SW480 (cell line): ENCODE measurements at places on chromosomes 13 and 19.
A peak's percentile ranks its signal among the peaks of the same experiment; 100 is the strongest.

GRCh38 chr13:112928972-112929782 is 39.8 kb upstream of the MCF2L start:
- DNase-seq: peak; percentile 81

DNA sequence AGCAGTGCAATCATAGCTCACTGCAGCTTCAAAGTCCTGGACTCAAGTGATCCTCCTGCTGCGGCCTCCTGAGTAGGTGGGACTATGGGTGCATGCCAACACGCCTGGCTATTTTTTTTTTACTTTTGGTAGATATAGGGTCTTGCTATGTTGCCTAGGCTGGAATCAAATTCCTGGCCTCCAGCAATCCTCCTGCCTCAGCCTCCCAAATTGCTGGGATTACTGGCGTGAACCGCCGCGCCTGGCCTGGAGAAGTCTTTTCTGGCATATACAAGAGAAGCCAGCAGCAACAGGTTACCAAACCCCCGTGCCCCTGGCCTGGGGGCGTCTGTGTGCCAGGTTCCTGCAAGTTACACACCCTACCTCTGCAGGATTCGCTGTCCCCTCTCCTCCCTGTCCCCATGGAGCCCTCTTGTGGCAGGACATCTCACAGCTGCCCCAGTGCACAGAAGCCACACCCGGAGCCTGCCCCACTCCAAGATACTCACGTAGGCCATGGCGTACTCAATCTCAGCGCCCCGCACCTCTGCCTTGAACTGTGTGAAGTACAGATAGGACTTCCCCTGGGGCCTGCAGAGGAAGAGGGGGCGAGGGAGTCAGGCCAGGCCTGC is 9.9 kb downstream of the MYDGF start:
- peak; percentile 33 for DNase-seq

- no peak for DNase-seq
These were observed 7.8 kb downstream of the NCLN start for GRCh38 chr19:3193256-3194105.

GRCh38 chr13:110869805-110870706 is 44.8 kb downstream of the ANKRD10 start:
- peak; percentile 97 for DNase-seq

- peak; percentile 24 for DNase-seq
These were observed 23.7 kb upstream of the SHISA2 start for GRCh38 chr13:26075498-26075897.

DNA sequence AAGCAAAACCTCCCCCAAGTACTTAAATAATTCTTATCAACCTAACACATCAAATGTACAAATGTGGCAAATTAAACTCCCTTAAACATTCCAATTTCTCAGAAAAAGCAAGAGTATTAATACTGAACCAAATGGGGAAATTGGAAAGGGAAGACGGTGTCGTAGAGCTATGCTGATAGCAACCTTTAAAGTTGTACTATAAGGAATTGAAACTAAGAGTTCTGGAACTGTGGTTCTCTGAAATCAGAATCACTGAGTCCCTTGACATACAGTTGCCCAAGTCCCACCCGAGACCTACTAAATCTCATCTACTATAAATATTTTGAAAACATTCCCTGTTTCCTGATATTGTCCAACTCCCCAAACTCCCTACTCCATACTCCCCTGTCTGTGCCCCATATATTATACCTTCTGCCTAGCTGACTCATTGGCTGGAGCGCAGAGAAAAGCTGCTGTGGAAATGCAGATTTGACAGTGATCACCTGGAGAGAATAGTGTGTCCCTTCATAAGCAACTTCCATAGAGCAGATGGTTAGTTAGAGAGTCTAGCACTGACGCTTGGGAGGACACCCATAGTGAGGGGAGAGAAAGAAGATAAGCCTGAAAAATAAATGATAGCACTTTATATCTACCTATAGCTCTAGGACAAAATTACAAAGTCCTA is 51.4 kb upstream of the ITM2B start:
- no peak for DNase-seq

DNA sequence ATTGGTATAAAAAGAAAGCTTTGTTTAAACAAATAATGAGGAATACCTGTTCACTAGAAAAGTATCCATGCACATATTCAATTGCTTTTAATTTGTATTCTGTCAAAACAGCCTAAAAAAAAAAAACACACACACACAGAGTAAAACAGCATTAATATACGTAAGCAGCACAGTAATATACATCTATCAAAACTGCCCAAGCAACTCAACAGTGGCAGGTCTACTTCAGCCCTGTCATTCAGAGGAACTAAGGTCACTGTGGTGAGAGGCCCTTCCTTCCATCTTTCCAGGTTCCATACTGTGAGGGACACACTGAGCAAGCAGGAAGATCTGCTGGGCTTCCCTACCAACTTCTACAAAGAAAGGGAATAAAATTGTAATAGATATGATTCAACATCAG is 3.8 kb downstream of the PROSER1 start:
- no peak for DNase-seq

DNA sequence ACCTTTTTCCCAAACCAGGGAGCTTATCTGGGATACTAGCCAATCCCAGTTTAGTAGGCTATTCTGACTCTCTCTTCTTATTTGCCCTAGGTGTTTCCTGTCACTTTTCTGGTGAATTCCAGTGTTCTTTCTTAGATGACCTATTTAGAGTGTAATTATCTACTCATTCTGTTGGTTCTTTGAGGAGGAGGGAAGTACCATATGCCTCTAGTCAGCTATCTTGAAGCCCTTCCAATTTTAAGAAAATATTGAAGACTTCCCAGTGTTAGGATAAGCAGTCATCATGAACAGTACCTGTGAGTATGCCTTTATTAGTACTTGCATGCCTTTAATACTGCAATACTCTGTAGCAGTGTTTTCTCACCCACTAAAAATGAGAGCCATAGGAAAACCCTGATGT is 724.3 kb upstream of the SLITRK1 start:
- DNase-seq: no peak

- DNase-seq: no peak
These were observed 32.0 kb downstream of the DNAJC3 start for GRCh38 chr13:95708811-95709500.

DNA sequence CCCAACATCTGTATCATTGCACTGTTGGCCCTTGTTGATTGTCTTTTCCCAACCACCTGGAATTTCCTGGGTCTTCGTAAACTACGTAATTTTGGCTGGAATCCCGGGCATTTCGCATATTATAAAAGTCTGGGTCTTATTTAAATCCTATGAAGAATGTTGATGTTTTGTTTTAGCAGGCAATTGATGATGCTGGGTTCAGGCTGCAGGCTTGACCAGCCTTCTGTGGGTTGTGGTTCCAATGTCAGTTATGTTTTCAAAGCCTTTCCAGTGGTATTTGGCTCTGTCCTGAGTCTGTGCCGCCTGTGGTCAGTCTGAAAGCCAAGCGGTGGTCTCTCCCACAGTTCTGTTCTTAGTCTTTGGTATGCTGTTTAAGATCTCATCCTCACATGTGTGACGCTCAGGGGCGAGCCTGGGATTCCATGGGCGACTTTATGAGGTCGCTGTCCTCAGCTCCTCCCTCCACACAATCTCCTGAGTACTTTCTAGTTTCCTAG is 12.4 kb downstream of the SLC35E1 start:
- no peak for DNase-seq

GRCh38 chr13:29573190-29573589 is 22.3 kb downstream of the SLC7A1 start:
- DNase-seq: no peak

DNA sequence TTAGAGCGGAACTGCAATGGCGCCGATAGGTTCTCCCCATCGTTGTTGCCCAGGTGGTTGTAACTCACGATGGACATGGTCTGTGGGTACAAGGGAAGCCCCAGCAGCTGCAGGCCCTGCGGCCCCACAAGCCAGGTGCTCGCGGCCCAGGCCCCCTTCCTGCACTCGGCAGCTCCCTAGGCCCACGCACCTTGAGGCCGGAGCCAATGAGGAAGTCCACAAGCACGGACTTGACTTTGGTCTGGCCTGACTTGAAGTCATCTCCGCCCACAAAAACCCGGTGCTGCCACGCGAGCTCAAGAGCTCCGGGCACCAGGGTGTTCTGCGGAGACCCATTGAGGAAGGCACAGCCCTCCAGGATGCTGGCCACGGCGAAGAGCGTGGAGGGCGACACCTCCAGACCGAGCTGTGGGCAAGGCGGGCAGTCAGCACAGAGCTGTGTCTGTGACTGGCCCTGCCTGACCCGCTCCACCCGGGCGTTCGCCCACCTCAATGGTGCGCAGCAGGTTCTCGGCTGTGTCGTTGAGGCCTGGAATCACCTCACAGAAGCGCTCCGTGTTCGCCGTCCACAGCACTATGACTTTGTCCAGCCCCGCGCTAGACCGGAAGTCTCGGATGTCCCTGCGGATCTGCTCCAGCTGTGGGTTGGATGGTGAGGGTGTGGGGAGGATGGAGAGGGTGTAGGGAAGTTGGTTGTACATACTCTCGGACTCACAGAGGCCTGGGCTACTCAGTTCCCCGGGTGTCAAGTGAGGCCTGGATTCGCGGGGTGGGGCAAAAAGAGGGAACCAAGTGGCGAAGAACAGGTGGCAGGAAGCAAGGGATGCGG is 1.9 kb downstream of the ISYNA1 start:
- DNase-seq: no peak

- no peak for DNase-seq
These were observed 21.5 kb downstream of the STARD13 start for GRCh38 chr13:33263976-33264619.

DNA sequence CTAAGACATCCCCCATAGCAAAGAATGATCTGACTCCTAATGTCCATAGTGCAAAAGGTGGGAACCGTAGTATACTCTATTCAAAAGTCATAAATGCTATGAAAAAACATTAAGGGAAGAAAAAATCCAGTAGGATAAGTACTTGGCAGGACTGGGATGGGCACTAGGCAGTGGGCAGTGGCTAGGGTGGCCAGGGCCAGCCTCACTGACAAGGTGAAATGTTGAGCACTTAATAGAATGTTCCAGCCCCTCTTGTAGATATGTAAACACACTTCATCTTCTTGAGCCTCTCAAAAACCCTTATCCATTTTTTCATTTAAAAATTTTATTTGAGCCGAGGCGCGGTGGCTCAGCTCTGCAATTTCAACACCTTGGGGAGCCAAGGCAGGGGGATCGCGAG is 1.5 kb upstream of the CLEC4G start:
- no peak for DNase-seq

- no peak for DNase-seq
These were observed 14.8 kb upstream of the ZNF431 start for GRCh38 chr19:21127001-21127400.

GRCh38 chr13:41639955-41640780 is 182.8 kb downstream of the RGCC start:
- no peak for DNase-seq

- no peak for DNase-seq
These were observed 1090.0 kb downstream of the SLITRK5 start for GRCh38 chr13:88761145-88761544.

DNA sequence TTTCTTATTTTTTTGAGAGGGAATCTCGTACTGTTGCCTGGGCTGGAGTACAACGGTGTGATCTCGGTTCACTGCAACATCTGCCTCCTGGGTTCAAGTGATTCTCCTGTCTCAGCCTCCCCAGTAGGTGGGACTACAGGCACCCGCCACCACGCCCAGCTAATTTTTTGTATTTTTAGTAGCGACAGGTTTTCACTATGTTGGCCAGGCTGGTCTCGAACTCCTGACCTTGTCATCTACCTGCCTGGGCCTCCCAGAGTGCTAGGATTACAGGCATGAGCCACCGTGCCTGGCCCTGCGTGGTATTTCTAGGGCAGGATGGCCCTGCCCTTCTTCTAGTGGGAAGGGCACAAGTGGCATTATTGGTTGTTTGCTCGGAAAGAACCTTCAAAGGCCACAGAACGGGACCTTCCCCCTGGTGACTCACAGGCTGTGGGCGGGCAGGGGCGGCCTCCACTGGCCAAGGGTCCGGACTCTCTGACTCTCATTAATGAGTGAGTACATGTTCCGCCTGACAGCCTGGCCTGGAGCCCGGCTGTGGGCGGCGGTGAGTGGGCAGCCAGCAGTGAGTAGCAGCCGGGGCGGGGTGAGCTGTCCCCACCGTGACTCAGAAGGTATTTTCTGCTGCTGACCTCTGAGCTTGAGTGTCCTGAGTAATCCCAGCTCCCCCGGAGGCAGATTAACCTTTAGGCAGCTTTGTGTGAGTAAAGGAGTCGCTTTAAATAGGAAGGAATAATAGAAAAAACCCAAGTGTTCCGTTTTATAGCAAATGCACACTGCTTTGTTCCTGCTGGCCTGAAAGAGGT is 5.1 kb downstream of the DOT1L start:
- peak; percentile 94 for DNase-seq

- DNase-seq: no peak
These were observed 30.4 kb upstream of the TIMM44 start for GRCh38 chr19:7973883-7974282.

- DNase-seq: no peak
These were observed 5.9 kb upstream of the SRRM5 start for GRCh38 chr19:43605875-43606568.
